ENCODE measurements at places on chromosomes 1 and 21.

DNA sequence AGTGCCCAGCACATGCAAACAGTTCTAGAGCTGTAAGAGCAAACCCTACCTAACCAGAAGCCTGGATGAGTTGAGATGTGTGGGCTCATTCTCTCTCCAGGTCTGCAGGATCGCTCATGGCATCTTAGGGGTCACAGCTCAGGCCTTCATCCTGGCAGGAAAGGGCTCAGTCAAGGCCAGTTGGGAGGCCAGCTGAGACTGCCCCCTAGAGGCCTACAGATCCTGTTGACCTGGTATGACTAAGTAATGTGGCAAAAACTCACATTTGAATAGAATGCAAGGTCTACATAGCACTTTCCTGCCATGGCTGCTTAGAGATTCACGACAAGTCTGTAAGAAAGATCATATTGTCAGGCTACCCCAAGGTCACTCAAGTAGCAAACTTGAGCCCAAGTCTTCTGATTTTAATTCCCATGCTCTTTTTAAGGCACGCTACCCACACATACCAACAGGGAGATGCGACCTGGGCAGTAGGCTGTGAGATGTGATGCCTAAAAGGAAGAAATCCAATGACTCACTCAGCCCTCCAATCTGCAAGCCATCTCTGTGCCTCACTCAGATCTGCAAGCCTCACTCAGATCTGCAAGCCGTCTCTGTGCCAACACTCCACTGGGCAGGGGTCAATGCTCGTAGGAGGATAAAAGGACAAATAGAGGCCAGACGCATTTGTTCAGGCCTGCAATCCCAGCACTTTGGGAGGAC lies 5.1 kb upstream of the CAPN8 start:
- no peak for DNase-seq

DNA sequence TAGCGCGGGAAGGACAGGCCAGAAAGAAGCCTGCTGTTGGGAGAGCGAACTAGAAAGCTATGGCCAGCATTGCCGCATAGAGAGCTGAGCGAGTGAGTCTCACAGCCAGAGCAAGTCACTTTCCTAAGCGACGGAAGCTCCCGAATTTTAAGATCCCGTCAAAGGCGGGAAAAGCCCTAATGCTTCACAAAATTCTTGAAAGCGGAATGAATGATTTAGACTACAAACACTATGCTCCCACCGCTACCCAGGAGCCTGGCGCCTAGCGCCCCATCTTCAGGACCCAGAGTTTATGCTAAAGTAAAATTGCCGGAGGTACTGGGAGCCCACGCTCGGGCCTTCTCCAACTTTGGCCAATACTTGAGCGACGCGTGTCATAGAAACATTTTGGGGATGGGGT lies 409.9 kb upstream of the ESRRG start:
- no peak for DNase-seq

DNA sequence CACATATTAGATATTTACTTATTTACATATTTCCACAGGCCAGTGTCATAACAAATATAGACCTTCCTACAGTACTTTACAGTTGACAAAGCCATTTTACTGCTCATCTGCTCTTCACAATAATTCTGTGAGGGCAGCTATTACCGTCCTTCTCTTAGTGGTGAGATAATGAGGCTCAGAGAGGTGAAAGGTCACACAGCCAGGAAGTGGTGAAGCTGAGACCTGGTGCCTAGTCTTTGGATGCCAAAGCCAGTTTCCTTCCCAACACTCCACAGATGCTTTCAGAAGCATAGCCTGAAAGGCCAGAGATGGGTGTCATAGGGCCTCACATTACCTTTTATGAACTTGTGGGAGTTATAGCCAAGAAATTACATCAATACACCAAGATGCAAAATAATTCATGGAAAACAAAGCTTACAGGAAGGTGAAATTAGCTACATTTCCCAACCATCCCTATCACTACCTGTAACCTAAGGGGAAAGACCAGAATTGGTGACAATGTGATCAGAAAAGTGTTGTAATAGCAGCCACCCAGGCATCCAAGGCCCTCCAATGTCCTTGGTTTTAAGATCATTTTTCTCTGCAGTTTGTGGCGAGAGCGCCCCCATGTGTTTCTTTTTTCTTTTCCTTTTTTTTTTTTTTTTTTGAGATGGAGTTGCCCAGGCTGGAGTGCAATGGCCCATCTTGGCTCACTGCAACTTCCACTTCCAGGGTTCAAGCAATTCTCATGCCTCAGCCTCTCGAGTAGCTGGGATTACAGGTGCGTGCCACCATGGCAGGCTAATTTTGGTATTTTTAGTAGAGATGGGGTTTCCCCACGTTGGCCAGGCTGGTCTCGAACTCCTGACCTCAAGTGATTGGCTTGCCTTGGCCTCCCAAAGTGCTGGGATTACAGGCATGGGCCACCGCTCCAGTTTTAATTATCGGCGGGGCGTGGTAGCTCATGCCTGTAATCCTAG lies 26.5 kb upstream of the RPL11 start:
- no peak for DNase-seq

- no peak for DNase-seq
These were observed 48.9 kb upstream of the A3GALT2 start for GRCh38 chr1:33369764-33370163.

DNA sequence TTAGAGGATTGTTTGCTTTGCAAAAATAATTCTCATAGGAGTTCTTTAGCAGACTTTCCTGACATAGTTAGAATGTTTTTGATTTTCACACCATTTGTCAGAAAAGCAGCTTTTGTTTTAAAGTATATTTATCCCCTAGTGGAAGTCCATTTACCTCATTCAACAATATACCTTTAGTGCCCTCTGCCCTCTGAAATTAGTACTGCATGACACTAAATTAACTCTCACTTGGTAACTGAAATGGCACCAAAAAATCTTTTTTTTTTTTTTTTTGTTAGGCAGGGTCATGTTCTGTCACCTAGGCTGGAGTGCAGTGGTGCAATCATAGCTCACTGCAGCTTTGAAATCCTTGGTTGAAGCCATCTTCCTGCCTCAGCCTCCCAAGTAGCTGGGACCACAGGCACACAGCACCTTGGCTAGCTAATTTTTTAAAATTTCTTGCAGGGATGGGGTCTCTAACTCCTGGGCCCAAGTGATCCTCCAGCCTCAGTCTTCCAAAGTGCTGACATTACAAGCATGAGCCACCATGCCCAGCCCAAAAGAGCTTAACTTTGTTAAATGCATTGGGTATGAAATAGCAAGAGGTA lies 13.6 kb downstream of the LRRC42 start:
- no peak for DNase-seq

GRCh38 chr1:31122101-31122735 lies 56.7 kb upstream of the PUM1 start:
- DNase-seq: no peak

GRCh38 chr1:56029319-56030003 lies 549.9 kb downstream of the PLPP3 start:
- DNase-seq: no peak

- DNase-seq: no peak
These were observed 1.9 kb downstream of the ETNK2 start for GRCh38 chr1:204149635-204150565.

DNA sequence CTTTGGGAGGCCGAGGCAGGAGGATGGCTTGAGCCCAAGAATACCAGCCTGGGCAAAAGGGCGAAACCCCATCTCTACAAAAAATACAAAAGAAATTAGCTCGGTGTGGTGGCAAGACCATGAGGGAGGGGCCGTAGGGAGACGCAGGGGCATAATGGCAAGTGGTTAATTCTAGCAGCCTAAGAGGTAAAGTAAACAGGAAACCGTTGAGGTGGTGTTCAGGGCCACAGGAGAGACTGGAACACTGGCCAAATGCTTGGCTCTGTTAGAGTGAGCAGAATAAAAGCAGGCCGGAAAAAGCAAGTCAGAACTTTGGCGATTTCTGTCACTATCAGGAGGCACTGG lies 89.2 kb downstream of the RIPK4 start:
- no peak for DNase-seq

GRCh38 chr1:67611846-67612245 lies 73.2 kb upstream of the GADD45A start:
- no peak for DNase-seq

- DNase-seq: no peak
These were observed 143.0 kb downstream of the KAZN start for GRCh38 chr1:14741532-14741931.

DNA sequence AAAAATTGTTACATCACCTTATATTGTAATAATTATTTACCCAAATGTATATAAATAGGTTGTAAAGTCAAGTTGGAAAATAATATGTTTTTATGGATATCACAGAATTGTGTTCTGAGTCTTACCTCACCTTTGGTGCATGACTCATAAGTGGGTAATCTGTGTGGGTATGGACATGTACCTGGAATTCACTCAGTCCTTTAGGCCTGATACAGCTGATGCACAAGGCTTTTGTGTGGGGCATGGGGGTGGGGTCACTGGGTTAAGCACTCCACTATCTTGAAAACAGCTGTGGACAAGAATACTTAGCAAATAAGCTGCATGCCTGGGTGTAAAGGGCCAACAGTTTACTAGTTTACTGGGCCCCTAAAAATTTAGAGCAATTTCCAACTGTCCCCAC lies 34.4 kb downstream of the INKA2 start:
- DNase-seq: no peak

- no peak for DNase-seq
These were observed 54.7 kb upstream of the BEND5 start for GRCh38 chr1:48831120-48831978.

- no peak for DNase-seq
These were observed 54.3 kb downstream of the GRIK1 start for GRCh38 chr21:29885491-29885890.
